Spleen (tissue), 13 donors: ENCODE measurements at places on chromosomes 3 and 15. TPM values are rescaled to one million over a fixed set of nuclear protein-coding genes. Genes with fewer than 3 reads are reported as not detected.

GRCh38 chr3:173275740-173276139, 121.8 kb upstream of the NLGN1 start:
- H3K27me3 ChIP-seq: no peaks in the 10 kb centered on the region
- no peaks in the 10 kb centered on the region for H3K4me1 ChIP-seq
- H3K36me3 ChIP-seq: no peaks in the 10 kb centered on the region

Gene P2RY1
- total RNA-seq: 9.6 TPM

GRCh38 chr15:90009301-90010022, 8.3 kb downstream of the ZNF710 start:
- H3K36me3 ChIP-seq: no peaks in the 10 kb centered on the region
- H3K27ac ChIP-seq: peak overlapping the region; percentile 80
- H3K4me1 ChIP-seq: peaks cover 44% of the 10 kb centered on the region
- H3K4me3 ChIP-seq: peak overlapping the region; percentile 40
- H3K27me3 ChIP-seq: no peaks in the 10 kb centered on the region

Gene SAMD7
- total RNA-seq: not detected

GRCh38 chr3:107068980-107069379, 308.3 kb upstream of the CCDC54 start:
- H3K27me3 ChIP-seq: no peaks in the 10 kb centered on the region
- H3K4me1 ChIP-seq: peaks cover 7% of the 10 kb centered on the region
- H3K36me3 ChIP-seq: no peaks in the 10 kb centered on the region
- DNase-seq: no peak
- H3K27ac ChIP-seq: no peak overlapping the region

GRCh38 chr3:106714400-106714799, 662.8 kb upstream of the CCDC54 start:
- H3K4me3 ChIP-seq: no peak overlapping the region
- H3K27ac ChIP-seq: no peak overlapping the region
- no peaks in the 10 kb centered on the region for H3K36me3 ChIP-seq
- DNase-seq: no peak
- no peaks in the 10 kb centered on the region for H3K4me1 ChIP-seq

DNA sequence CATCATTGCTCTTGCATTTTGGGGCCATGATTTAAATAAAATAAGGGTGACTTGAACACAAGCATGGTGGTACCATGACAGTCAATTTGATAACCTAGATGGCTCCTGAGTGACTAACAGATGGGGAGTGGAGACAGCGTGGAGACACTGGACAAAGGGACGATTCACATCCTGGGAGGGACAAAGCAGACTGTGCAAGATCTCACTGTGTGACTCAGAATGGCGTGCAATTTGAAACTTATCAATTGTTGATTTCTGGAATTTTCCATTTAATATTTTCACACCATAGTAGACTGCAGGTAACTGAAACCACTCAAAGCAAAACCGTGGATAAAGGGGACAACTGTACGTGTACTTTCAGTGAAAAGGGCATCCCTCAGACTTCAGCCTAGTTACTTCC, 25.5 kb downstream of the MCCC1 start:
- H3K27ac ChIP-seq: no peak overlapping the region
- no peaks in the 10 kb centered on the region for H3K27me3 ChIP-seq
- no peaks in the 10 kb centered on the region for H3K4me1 ChIP-seq
- H3K4me3 ChIP-seq: no peak overlapping the region
- no peak for DNase-seq

GRCh38 chr3:16142350-16143025, 32.0 kb upstream of the GALNT15 start:
- no peaks in the 10 kb centered on the region for H3K4me1 ChIP-seq
- no peak overlapping the region for H3K27ac ChIP-seq
- no peaks in the 10 kb centered on the region for H3K27me3 ChIP-seq
- no peak overlapping the region for H3K4me3 ChIP-seq

Gene TAMM41
- 25.4 TPM for total RNA-seq

- H3K36me3 ChIP-seq: no peaks in the 10 kb centered on the region
- H3K4me3 ChIP-seq: no peak overlapping the region
- no peak for DNase-seq
- peaks cover 35% of the 10 kb centered on the region for H3K4me1 ChIP-seq
- peak overlapping the region; percentile 12 for H3K27ac ChIP-seq
These were observed 41.8 kb downstream of the FILIP1L start for GRCh38 chr3:100072326-100073048.

- H3K4me1 ChIP-seq: no peaks in the 10 kb centered on the region
- no peaks in the 10 kb centered on the region for H3K27me3 ChIP-seq
- no peaks in the 10 kb centered on the region for H3K36me3 ChIP-seq
- DNase-seq: no peak
- H3K4me3 ChIP-seq: no peak overlapping the region
- no peak overlapping the region for H3K27ac ChIP-seq
These were observed 182.4 kb downstream of the ADAMTS9 start for GRCh38 chr3:64505419-64505818.

DNA sequence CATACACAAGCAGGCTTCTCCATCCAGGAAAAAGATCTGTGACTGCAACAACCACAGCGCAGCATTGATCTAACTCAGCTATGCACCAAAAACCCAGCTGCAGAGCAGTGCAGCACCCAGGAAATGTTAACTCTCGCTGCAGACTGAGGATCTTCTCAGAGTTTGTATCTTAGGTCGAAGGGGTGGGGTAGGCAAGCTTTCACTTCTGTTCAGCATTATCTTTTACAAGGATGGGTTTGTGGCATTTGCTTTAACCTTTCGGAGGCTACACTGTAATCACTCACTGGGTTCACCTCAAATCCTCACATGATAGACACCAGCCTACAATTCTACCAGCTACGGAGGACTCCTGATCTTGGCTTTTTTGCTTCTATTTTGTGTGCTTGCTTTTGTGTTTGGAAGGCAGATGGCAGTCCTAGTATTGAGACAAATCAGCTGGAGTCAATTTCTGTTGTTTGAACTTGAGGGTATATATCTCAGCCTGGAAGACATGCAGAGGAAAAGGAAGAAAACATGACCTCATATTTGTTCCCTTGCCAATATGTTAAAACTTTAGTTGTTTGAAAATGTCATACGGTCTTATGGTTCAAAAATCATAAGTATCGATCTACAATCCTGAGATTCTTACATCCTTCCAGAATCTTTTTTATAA, 25.2 kb downstream of the LRRK1 start:
- peaks cover 71% of the 10 kb centered on the region for H3K4me1 ChIP-seq
- no peak overlapping the region for H3K4me3 ChIP-seq
- peak overlapping the region; percentile 57 for H3K27ac ChIP-seq
- DNase-seq: no peak

DNA sequence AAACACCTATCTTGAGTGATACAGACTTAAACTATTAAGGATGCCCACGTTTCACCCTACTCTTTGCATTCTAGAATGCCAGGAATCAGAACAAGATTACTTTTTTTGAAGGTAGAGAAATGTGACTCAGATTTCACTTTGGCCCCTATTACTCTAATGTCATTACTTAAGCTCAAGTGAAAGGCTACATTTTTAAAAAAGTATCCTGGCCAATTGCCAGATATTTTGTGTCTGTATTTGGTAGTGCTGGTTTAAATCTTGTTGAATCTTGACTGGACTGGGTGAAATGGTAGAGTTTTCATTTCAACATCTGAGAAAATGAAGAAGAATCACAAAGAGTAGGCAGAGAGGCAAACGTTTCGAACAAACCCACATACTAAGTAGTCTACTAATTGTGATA, 218.2 kb upstream of the UBE2E1 start:
- peaks cover 4% of the 10 kb centered on the region for H3K4me1 ChIP-seq
- H3K4me3 ChIP-seq: no peak overlapping the region
- no peaks in the 10 kb centered on the region for H3K27me3 ChIP-seq
- no peak for DNase-seq

GRCh38 chr15:70309716-70310115, 212.0 kb upstream of the TLE3 start:
- no peak overlapping the region for H3K27ac ChIP-seq
- peaks cover 18% of the 10 kb centered on the region for H3K4me1 ChIP-seq
- DNase-seq: no peak
- H3K36me3 ChIP-seq: no peaks in the 10 kb centered on the region
- peaks cover 13% of the 10 kb centered on the region for H3K27me3 ChIP-seq

Gene GABRB3
- total RNA-seq: 2.0 TPM

GRCh38 chr3:165056510-165056909, 21.8 kb downstream of the SI start:
- no peaks in the 10 kb centered on the region for H3K27me3 ChIP-seq
- H3K4me3 ChIP-seq: no peak overlapping the region
- DNase-seq: no peak

Gene NCBP2
- 47.7 TPM for total RNA-seq

Gene PP2D1
- not detected for total RNA-seq

- no peak overlapping the region for H3K4me3 ChIP-seq
- no peaks in the 10 kb centered on the region for H3K4me1 ChIP-seq
- no peaks in the 10 kb centered on the region for H3K36me3 ChIP-seq
- H3K27ac ChIP-seq: no peak overlapping the region
- no peaks in the 10 kb centered on the region for H3K27me3 ChIP-seq
These were observed 21.3 kb downstream of the KIF9 start for GRCh38 chr3:47261301-47261700.

DNA sequence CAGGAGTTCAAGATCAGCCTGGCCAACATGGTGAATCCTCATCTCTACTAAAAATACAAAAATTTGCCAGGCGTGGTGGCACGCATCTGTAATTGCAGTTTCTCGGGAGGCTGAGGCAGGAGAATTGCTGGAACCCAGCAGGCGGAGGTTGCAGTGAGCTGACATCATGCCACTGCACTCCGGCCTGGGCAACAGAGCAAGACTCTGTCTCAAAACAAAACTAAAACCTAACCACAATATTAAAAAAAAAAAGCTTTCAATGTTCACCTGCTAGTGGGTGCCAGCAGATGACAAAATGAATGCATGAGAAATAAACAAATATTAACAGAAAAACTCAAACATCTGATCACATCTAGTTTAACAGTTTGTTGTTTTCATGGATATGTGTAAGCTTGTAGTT, 9.0 kb downstream of the SLC24A1 start:
- no peak overlapping the region for H3K4me3 ChIP-seq
- H3K4me1 ChIP-seq: peaks cover 13% of the 10 kb centered on the region
- H3K27me3 ChIP-seq: no peaks in the 10 kb centered on the region
- no peak overlapping the region for H3K27ac ChIP-seq
- DNase-seq: no peak
- no peaks in the 10 kb centered on the region for H3K36me3 ChIP-seq

- no peaks in the 10 kb centered on the region for H3K4me1 ChIP-seq
- H3K4me3 ChIP-seq: no peak overlapping the region
- DNase-seq: no peak
- H3K36me3 ChIP-seq: no peaks in the 10 kb centered on the region
- H3K27me3 ChIP-seq: no peaks in the 10 kb centered on the region
These were observed 179.5 kb upstream of the CD96 start for GRCh38 chr3:111362381-111363009.

Gene ETV5
- total RNA-seq: 24.4 TPM

Gene FGF7
- total RNA-seq: 2.8 TPM

DNA sequence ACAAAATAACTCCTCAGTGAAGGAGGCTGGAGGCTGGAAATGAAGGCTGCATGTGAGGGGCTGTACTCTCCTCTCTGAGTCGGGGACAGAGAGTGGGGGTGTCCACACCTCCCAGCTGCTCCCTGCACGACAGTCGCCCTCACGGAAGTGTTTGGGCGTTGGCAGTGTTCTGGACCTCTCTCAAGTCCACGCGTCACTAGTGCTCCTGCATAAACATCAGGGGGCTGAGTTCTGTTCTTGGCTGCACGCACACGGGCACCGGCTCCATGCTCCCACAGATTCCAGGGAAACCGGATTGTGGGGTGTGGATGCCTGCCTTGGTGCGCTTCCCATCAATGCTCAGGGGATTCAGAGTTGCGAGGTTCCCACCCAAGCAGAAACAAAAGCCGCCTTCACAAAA, 7.4 kb downstream of the RASGRF1 start:
- no peaks in the 10 kb centered on the region for H3K4me1 ChIP-seq
- peaks cover 17% of the 10 kb centered on the region for H3K27me3 ChIP-seq
- no peaks in the 10 kb centered on the region for H3K36me3 ChIP-seq
- DNase-seq: no peak

Gene SNRPN
- 63.8 TPM for total RNA-seq

GRCh38 chr3:23103764-23104163, 99.4 kb upstream of the UBE2E2 start:
- H3K36me3 ChIP-seq: no peaks in the 10 kb centered on the region
- no peaks in the 10 kb centered on the region for H3K4me1 ChIP-seq
- H3K27ac ChIP-seq: no peak overlapping the region
- H3K27me3 ChIP-seq: no peaks in the 10 kb centered on the region

DNA sequence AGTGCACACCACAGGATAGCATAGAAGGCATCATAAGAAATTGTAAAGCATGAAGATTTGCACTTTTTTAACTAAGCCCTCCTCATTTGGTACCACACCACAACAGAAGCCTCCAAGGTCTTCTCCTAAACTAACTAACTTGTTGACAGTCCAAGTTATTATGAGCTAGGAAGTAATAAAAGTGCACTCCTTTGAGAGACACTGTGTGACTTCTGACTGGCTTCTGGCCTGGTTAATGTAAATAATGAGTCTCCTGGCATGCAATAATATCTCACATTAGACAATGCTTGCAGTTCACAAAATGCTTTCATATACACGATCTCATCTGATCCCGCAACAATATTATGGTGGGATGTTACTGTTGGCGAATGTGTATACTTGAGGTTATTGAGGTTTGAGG, 103.9 kb upstream of the SLC24A5 start:
- no peak for DNase-seq
- H3K36me3 ChIP-seq: no peaks in the 10 kb centered on the region

DNA sequence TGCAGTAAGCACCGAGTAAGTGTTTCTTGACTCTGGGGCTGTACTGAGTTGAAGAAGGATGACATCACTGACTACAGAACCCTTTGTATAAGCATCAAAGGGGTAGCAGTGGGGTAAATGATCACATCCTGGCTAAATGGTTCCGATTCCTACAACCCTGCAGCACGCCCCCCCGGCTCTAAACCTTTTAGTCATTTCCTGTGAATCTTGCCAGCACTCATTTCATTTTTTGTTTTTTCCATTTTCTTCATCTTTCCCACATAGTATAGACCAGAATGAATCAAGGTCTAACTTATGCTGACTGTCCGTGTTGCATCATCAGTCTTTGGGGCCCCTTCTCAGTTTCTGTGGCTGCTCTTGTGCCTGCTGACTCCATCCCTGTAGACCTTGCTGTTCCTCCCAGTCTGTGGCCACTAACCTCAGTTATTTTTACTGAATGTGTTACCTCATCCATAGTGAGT, 383.1 kb upstream of the TPRG1 start:
- DNase-seq: no peak

DNA sequence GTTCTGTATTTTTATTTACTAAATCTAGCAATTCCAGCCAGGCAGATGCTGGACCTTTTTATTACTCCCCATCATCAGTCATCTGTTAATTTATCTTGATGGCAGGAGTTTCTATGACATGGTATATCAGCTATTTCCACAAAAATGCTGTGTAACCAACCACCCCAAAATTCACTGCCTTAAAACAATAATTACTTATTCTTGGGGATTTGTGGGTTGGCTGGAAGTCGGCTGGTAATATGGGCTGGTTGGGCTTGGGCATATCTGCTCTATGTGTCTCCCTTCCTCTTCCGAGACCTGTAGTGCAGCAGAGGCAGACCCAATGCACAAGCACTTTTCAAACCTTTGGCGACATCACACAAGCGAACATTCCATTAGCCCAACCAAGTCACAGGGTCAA, 92.1 kb upstream of the UBE2E1 start:
- no peaks in the 10 kb centered on the region for H3K36me3 ChIP-seq
- H3K4me1 ChIP-seq: no peaks in the 10 kb centered on the region
- no peak overlapping the region for H3K27ac ChIP-seq
- H3K27me3 ChIP-seq: no peaks in the 10 kb centered on the region
- no peak for DNase-seq

Gene RASL12
- total RNA-seq: 9.4 TPM

GRCh38 chr3:98914210-98915080, 12.9 kb upstream of the DCBLD2 start:
- no peaks in the 10 kb centered on the region for H3K36me3 ChIP-seq
- no peaks in the 10 kb centered on the region for H3K4me1 ChIP-seq
- no peaks in the 10 kb centered on the region for H3K27me3 ChIP-seq
